ENCODE measurements at places on chromosomes 4 and X.
A peak's percentile ranks its signal among the peaks of the same experiment; 100 is the strongest.

DNA sequence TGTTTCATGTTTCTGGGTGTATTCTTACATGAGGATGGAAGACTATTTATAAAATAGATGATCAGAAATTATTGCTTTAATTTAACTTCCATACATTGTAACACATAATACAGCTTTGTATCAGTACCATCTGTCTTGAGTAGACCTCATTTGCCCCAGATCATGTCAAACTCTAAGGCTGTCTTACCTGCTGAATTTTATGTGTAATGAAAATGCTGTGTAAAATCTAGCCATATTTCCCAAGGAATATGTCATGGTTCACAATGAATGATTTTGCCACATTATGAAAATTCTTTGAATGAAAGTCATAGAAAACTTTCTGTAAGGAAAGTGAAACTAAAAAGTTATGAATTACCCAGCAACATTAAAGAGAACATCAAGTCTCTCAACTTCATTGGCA lies 7.4 kb downstream of the BDH2 start:
- no peak for DNase-seq

GRCh38 chr4:123478859-123479345 lies 82.3 kb downstream of the SPRY1 start:
- peak; percentile 53 for DNase-seq

- no peak for DNase-seq
Observed at GRCh38 chrX:71938371-71938770, 27.7 kb downstream of the NHSL2 start.

GRCh38 chrX:43349363-43349762 lies 306.7 kb upstream of the MAOA start:
- DNase-seq: peak; percentile 5

DNA sequence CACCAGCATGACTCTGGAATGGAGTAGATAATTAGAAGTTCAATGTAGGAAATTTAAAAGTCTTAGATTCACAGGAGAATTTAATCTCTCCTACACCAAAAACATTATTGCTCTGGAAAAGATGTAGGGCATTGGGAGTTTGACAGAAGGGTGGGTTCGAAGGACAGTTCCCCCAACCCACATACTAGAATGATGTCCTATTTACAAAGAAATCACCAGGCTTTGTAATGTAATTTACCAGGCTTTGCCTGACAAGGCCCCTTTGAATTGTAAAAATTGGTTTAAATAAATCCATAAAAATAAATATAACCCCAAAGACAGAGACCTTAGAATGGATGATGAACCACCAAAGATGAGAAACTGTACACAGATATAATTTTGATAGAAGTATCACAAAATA lies 399.2 kb upstream of the GRID2 start:
- DNase-seq: no peak

- peak; percentile 78 for DNase-seq
Observed at GRCh38 chr4:24394041-24394440, 190.3 kb downstream of the DHX15 start.

- no peak for DNase-seq
Observed at GRCh38 chrX:131987252-131987651, 35.9 kb upstream of the STK26 start.

DNA sequence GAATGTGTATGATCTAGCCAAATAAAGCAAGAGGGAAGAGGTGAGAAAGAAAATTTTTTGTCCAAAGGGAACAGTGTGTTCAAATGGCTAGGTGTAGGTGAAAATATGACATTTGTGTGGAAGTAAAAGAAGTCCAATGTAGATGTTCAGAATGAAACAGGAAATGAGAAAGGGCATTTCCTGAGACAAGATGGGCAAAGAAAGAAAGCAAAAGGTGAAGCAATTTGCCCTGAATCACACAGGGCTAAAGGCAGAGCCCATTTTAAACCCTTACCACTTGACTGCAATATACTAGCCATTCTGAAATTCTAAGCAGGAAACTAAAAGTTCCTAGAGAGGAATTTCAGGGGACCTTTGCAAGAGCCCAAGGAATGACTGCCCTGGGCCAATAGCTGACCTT lies 36.0 kb downstream of the CLOCK start:
- no peak for DNase-seq

GRCh38 chrX:133640161-133641015 lies 225.1 kb upstream of the GPC4 start:
- DNase-seq: peak; percentile 39

DNA sequence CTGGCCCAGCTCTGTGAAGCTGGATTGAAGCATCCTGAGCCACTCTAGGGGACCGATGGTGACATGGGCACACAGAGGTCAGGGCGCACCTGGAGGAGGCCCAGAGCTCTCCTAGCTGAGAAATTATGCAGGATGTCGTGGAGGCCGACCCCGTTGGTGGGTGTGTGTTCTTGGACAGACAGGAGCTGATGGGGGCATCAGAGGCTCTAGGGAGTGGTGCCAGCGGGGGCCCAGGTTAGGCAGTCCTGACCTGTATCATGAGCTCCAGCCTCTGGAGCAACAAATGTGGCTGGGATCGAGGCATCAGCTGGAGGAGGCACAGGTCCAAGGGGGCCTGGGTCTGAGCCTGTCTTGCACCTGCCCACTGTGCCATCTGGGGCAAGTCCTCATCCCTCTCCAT lies 124.6 kb upstream of the PSAPL1 start:
- no peak for DNase-seq

DNA sequence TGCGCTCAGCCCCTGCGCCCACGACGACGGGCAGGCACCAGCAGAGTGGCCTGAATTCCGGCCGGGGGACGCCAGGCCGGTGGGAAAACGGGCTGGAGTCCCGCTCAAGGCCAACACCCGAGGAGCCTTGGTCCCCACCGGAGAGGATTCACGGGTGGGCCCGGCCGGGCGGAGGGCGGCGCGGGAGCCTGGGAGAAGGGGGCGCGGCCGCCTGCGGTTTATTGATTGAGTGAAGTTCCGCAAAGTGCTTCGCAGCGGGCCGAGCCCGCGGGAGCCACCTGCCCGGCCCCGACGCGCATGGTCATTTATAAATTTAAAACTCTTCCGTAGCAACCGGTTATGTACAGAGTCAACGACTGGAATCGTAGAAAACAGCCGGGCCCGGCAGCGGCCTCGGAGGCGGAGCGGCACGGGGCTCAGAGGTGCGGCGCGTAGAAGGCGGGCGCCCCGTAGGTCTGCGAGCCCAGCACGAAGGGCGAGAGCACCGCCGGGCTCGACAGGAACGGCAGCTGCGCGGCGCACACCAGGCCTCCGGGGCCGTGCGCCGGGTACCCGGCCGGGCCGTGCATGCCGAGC lies 3.6 kb downstream of the NKX1-1 start:
- no peak for DNase-seq

GRCh38 chr4:141563723-141564122 lies 72.7 kb upstream of the IL15 start:
- DNase-seq: no peak

- peak; percentile 0 for DNase-seq
Observed at GRCh38 chr4:23290656-23291055, 597.9 kb downstream of the GBA3 start.

DNA sequence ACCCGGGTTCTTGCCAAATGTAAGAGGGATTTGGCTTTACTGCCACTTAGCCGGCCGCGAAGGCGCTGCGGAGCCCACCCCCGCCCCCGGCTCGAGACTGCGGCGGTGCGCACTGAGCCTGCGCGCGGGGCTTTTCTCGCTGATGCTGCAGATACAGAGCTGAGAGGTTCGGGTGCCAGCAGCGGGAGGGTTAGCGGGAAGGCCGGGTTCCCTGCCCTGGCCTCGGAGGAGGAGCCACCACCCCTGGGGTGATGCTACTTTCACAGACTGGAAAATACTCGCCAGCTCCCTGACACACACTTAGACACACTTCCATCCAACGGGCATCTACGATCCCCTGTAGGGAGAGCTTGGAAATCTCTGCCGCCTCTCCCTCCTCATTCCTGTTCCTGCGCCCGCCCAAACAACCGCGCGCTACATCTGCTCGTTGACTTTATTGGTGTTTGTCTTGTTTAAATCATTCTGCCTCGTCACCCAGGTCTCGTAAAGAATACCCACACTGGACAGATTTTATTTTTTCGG lies 2.1 kb upstream of the PCDH7 start:
- no peak for DNase-seq

DNA sequence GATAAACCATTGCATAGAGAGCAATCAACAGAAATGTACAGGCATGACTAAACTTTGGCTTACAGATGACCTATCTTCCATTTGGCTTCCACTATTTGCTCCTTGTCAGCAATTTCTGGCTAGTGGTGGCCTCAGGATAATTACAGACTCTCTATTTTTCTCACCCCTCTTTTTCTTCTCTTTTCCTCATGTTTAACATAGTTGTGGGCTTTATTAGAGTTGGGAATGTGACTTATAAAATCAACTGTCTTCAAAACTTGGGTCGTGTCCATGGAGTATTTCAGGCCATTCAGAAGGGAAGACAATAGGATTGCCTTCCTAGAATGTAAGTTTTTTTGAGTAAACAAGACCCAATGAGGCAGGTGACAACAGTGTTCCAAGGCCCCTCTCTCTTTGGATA lies 236.2 kb downstream of the FRAS1 start:
- peak; percentile 66 for DNase-seq

GRCh38 chr4:113064244-113064643 lies 14.8 kb downstream of the ANK2 start:
- DNase-seq: no peak

- DNase-seq: peak; percentile 72
Observed at GRCh38 chr4:133154725-133155124, 5.6 kb downstream of the PCDH10 start.

DNA sequence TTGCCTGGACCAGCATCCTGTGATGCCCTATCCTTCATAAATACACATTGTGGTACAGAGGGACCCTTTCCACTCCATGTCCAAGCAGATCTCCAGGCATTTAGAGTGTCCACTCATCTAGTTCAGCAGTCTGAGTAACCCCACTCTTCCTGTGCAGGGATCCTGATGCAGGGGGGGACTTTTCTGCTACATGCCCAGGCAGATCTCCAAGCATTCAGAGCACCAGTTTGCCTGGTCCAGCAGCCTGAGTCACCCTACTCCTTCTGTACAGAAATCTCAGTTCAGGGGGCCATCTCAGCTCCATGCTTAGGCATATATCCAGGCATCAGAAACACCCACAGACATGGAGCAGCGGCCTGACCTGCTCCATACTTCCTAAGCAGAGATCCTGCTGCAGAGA lies 1089.8 kb downstream of the FAT4 start:
- no peak for DNase-seq

DNA sequence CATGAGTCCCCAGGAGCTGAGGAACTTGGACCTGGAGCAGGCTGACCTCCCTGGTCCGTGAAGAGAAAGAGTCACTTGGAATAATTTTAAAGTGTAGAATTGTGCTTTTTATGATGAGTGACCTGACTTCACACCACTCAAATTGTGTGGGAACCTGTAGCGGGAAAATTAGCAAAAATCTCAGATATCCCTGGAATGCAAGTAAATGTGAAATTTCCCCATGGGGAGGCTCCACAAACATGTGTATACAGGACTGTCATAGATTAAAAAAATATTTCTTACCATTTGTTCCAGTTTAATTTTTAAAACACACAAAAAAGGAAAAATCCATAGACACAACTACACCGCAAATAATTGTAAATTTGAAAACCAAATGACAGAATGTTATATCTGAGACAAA lies 1079.6 kb upstream of the PABPC4L start:
- DNase-seq: no peak

DNA sequence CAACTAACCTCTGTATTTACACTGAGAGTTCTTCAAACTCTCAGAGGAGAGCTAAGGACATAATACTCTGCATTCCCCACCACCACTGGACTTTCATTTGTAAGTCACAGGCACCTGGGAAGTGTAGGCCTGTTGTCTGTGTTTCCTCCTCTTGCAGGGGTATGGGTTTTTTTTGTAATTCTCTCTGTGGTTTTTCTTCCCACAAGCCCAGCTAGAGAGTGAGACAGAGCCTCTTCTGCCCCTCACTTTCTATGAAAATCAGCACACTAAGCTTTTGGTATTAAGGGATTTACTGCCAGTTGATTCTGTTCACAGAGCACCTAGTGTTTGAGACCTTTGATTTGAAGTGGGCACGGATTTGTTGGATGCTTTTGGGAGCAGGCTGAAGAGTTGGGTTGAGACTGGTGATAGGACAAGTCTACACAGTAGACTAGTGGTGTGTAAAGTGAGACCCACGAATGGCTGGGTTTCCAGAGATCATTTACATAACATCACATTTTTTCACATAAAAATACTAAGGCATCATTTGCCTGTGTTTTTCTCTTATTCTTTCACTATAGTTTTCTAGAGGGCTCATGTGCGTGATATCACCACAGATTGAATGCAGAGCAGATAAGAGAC lies 28.9 kb upstream of the WDR17 start:
- no peak for DNase-seq

DNA sequence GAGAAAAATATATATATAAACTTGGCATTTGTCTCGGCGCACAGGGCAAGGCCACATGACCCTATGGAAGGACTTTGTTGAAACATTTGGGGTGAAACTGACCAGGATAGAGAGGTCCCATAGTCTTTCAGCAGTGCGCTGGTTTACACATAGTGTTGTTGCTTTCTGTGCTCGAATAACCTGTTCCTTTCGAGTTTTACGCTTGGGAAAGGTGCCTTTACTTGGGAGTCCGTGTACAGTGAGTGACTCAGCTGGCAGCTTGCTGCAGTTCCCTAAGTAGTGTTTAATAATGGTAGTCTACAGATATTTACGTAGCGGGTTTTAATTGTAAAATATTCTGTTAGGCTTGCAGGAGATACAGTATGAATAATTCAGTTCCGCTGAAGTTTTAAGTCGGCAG lies 578 bp downstream of the APOOL start:
- DNase-seq: peak; percentile 23

- no peak for DNase-seq
Observed at GRCh38 chrX:146154191-146154590, 336.6 kb downstream of the SLITRK2 start.

DNA sequence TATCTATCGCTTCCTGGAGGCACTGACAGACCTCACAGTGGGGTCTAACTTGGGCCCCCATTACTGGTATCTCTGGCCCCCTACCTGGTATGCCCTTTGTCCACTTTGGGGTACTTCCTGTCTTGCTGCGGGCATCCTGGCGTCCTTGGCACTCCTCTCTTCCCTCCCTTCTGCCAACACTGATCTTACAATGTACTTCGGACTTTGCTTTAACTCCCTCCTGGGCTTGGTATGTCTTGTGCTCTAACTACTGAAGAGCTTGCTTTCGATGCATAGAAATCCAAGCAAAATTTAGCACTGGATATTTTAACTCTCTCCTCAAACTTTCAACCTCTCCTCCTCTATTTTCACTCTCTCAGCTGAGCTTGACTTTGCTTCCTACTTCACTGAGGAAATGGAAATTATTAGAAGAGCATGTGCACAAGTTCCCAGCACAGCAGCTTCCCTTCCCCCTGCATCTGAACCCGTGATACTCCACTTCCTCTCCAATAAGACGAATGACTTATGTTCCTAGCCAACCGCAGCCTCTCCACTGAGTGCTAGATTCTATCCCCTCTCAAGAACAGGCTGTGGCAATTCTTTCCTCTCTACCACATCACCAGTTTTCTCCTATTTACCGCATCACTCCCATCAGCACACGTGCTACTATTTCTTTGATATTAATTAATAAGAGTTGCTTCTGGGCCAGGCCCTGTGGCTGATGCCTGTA lies 52.9 kb downstream of the SUPT20HL2 start:
- DNase-seq: peak; percentile 40

DNA sequence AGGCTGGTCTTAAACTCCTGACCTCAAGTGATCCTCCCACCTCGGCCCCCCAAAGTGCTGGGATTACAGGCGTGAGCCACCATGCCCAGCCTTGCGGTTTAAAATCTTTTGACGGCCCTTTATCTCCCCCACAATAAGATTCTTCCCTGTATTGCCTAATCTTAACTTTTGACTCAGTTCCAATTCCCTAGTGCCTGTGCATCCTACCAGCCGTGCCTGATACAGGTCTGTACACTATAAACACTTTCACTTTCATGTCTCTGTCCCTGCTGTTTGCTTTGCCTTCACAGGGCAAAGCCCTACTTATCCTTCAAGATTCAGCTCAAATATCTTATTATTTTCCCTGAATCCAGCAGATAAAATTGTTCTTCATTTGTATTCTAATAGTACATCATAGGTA lies 74.6 kb downstream of the WDR44 start:
- DNase-seq: peak; percentile 42
